ENCODE measurements at places on chromosomes 2 and 18. TPM values are rescaled to one million over a fixed set of nuclear protein-coding genes. Genes with fewer than 3 reads are reported as not detected.

LRP1B gene
- not detected for total RNA-seq

TMEM17 gene
- total RNA-seq: 0.84 TPM

SP100 gene
- 84.4 TPM for total RNA-seq

IKZF2 gene
- total RNA-seq: 10.0 TPM

- peaks cover 6% of the 10 kb centered on the region for H3K36me3 ChIP-seq
- no peaks in the 10 kb centered on the region for H3K4me1 ChIP-seq
- H3K4me3 ChIP-seq: no peak overlapping the region
- no peak overlapping the region for H3K27ac ChIP-seq
Measured at GRCh38 chr2:36589230-36589630, 8.7 kb downstream of the FEZ2 start.

GRCh38 chr2:73268830-73269685 lies 15.2 kb downstream of the FBXO41 start:
- H3K36me3 ChIP-seq: no peaks in the 10 kb centered on the region
- no peak overlapping the region for H3K4me3 ChIP-seq
- H3K27me3 ChIP-seq: no peaks in the 10 kb centered on the region
- H3K4me1 ChIP-seq: peaks cover 11% of the 10 kb centered on the region

- H3K27ac ChIP-seq: no peak overlapping the region
- no peaks in the 10 kb centered on the region for H3K4me1 ChIP-seq
- no peaks in the 10 kb centered on the region for H3K36me3 ChIP-seq
- H3K27me3 ChIP-seq: no peaks in the 10 kb centered on the region
Measured at GRCh38 chr2:18066066-18066465, 187.6 kb downstream of the KCNS3 start.

DNA sequence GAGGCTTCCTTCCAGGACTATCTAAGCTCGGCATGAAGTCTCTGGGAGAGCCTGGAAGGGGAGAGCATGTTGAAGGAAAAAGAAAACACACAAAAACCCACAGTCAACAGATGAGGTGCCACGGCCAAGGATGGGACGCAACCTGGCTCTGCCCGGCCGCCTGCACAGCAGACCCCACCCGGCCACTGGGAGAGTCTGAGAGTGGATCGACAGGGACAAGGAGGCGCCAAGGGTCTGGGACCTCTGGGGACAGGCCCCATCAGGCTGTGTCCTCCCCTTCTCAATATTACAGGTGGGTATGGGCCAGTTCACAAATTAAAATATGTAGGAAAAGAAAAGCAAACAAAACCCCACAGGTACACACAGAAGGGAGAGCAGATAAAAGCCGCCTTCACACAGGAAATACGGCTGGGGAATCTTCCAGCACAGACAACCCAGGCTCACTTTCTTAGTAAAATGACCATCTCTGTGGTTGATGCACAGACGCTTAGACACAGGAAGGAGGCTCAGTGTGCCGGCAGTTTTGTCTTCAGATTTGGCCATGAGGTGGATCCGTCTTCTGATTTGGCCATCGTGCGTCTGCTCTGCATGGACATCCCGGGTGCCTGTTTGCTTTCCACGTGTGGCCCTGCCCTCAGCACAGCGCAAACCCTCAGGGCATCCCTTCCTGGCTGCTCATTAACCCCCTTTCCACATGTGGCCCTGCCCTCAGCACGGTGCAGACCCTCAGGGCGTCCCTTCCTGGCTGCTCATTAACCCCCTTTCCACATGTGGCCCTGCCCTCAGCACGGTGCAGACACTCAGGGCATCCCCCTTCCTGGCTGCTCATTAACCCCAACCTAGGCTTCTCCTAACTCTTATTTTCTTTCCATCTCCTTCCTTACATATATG lies 138.4 kb downstream of the EIPR1 start:
- DNase-seq: no peak
- no peaks in the 10 kb centered on the region for H3K36me3 ChIP-seq
- peaks cover 48% of the 10 kb centered on the region for H3K4me1 ChIP-seq
- no peak overlapping the region for H3K27ac ChIP-seq
- H3K27me3 ChIP-seq: no peaks in the 10 kb centered on the region

DNA sequence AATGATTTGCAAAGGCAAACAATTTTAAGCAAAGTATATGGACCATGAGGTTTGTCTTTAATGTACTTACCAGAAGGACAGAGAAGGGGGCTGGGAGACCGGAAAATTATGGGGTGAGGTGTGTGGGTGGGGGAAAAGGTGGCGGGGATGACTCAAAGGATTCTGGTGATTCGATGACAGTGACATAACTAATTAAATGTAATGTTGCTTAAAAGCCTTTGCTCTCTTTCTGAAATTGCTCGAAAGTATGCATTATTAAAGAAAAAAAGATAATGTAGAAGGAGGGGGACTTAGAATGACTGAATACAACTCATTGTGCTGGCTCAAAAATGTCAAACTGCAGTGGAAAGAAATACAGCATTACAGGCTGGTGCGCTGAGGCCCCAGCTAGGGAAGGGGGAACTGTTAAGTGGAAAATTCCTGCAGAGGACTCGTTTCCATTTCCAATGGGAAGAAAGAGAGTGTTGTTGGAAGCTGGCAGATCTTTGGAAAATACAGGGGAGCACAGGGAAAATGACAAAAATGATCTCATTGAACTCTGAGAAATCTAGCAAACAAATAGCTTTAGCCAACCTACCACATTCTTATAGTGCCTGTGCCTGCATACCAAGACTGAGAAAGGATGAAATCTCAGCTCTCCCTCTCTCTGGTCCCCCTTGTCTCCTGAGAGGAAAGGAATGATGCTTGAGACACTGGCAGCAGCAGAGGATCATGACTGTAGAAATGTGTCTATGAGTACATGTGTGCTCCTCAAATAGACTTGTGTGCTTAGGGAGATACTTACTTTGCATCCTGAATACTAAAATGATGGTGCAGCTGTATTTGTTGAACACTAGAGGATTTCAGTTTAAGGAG lies 632.4 kb downstream of the NYAP2 start:
- no peaks in the 10 kb centered on the region for H3K36me3 ChIP-seq
- peaks cover 4% of the 10 kb centered on the region for H3K27me3 ChIP-seq
- H3K4me3 ChIP-seq: no peak overlapping the region
- H3K27ac ChIP-seq: no peak overlapping the region
- H3K4me1 ChIP-seq: no peaks in the 10 kb centered on the region

GRCh38 chr2:26712486-26713465 lies 20.3 kb downstream of the KCNK3 start:
- no peaks in the 10 kb centered on the region for H3K36me3 ChIP-seq
- DNase-seq: no peak
- no peak overlapping the region for H3K27ac ChIP-seq
- H3K27me3 ChIP-seq: no peaks in the 10 kb centered on the region

DNA sequence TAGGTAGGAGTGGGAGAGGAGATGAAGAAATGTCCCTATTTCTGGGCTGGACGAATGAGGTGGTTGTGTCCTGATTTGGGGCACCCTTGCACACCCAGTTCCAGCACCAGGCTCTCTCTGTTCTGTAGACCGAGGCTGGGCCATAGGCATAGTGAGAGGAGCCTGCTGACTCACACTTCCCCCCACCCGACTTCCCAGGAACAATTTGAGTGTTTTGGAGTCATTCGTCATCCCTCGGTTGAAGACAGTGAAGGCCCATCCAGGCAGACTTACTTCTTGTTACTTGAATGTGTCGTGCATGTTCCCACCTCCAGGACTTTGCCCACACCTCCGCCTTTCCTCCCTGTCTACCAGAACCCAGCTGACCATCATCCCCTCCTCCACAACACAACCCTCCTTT lies 179.1 kb downstream of the HAUS1 start:
- no peak overlapping the region for H3K27ac ChIP-seq
- no peak overlapping the region for H3K4me3 ChIP-seq
- no peaks in the 10 kb centered on the region for H3K36me3 ChIP-seq

- DNase-seq: no peak
- H3K4me3 ChIP-seq: no peak overlapping the region
- no peaks in the 10 kb centered on the region for H3K36me3 ChIP-seq
- no peak overlapping the region for H3K27ac ChIP-seq
- H3K4me1 ChIP-seq: no peaks in the 10 kb centered on the region
- no peaks in the 10 kb centered on the region for H3K27me3 ChIP-seq
Measured at GRCh38 chr2:181356526-181357130, 100.6 kb upstream of the ITGA4 start.

GRCh38 chr2:60771508-60771907 lies 15.4 kb downstream of the PAPOLG start:
- H3K27ac ChIP-seq: no peak overlapping the region
- no peaks in the 10 kb centered on the region for H3K27me3 ChIP-seq
- H3K4me3 ChIP-seq: no peak overlapping the region
- H3K4me1 ChIP-seq: no peaks in the 10 kb centered on the region
- H3K36me3 ChIP-seq: peaks cover 30% of the 10 kb centered on the region

- H3K27me3 ChIP-seq: no peaks in the 10 kb centered on the region
- H3K36me3 ChIP-seq: no peaks in the 10 kb centered on the region
- peak; percentile 52 for DNase-seq
- no peak overlapping the region for H3K27ac ChIP-seq
Measured at GRCh38 chr2:102753563-102754159, 8.2 kb upstream of the TMEM182 start.

DNA sequence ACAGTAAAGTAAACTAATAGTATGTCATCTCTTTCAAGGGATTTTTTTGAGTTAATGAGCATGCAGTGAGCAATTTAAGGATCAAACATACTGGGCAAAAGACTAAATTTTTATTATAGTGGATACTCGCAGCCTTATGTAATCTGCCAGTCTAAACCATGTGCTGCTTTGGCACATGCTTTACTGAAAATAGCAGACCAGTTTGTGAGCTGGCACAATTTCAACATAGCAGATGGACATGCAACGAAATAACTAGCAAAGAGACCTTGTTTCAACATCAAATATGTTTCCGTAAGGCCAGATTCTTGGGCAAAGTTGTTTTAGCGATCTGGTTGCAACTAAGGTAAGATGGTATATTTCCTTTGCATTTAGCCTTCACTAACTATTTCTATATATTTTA lies 807.3 kb downstream of the NR4A2 start:
- H3K36me3 ChIP-seq: no peaks in the 10 kb centered on the region
- H3K4me1 ChIP-seq: no peaks in the 10 kb centered on the region
- H3K27ac ChIP-seq: no peak overlapping the region

DNA sequence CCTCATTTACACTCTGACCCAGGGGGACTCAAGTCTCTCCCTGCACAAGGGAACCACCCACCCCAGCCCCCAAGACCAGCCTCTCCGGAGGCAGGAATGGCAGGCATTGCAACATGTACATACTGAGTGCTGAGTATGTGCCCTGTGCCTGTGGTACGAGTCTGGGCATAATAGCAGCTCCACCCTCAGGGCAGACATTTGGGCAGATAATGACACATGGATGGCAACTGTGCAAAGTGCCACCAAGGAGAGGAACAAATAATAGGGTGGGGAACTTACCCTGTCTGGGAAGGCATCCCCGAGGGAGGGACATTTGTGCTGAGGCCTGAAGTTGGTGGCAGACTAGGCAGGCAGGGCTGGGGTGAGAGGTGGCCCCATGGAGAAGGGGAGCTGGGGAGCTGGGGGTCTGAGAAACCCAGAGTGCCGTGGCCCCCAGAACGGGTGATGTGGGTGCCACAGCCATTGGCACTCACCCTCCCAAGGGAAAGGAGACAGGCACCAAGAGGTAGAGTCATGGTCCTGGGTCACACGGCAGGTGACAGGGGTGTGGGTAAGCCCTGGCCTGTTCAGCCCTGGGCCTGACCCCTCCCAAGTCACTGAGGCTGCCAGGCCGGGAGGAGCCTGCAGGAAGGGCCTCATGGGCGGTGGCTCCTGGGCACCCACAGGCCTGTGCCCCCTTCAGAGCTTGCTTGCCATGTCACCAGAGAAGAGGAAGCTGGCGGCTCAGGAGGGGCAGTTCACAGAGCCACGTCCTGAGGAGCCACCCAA lies 15.7 kb upstream of the GPR17 start:
- no peak for DNase-seq
- no peaks in the 10 kb centered on the region for H3K27me3 ChIP-seq
- no peaks in the 10 kb centered on the region for H3K36me3 ChIP-seq
- peaks cover 14% of the 10 kb centered on the region for H3K4me1 ChIP-seq

GRCh38 chr2:142270291-142270690 lies 139.5 kb upstream of the LRP1B start:
- no peak overlapping the region for H3K27ac ChIP-seq
- H3K4me1 ChIP-seq: no peaks in the 10 kb centered on the region
- DNase-seq: no peak
- H3K4me3 ChIP-seq: no peak overlapping the region
- H3K27me3 ChIP-seq: no peaks in the 10 kb centered on the region

DNA sequence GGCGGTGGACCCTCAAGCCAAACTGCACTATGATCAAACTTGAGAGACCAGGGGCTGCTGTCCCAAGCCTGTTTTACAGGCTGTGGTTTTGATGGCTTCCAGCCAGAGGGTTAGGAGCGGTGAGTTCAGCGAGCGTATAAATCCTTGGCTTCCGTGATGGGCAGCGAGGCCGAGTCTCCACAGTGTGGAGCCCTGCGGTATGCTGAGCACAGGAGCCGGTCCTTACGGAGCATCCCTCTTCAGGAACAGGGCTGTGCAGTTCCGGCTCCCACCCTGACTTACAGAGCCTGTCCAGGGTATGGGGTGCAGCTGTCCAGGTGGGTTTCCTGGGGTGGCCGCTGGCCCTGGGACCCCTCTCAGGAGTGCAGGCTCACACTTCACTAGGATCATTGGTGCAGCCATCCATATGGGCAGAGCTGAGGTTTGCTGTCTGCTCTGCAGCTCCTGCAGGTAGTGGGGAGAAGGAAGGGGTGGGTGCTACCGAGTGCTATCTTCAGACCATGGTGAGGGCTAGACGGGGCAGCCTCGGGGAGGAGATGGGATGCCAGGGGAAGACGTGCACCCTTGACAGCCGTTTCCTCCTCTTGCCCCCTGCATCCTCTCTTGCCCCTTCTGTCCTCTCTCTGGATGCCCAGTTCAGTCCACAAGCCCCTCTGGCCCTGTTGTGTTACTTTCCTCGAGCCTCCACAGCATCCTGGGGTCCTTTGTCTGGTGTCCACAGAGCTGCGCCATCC lies 104.3 kb downstream of the FAM210A start:
- no peaks in the 10 kb centered on the region for H3K4me1 ChIP-seq
- no peaks in the 10 kb centered on the region for H3K36me3 ChIP-seq
- no peaks in the 10 kb centered on the region for H3K27me3 ChIP-seq

- H3K4me3 ChIP-seq: no peak overlapping the region
- no peaks in the 10 kb centered on the region for H3K36me3 ChIP-seq
- peaks cover 26% of the 10 kb centered on the region for H3K27me3 ChIP-seq
- no peak for DNase-seq
- H3K4me1 ChIP-seq: no peaks in the 10 kb centered on the region
Measured at GRCh38 chr2:216636551-216637450, 3.6 kb downstream of the IGFBP2 start.

DNA sequence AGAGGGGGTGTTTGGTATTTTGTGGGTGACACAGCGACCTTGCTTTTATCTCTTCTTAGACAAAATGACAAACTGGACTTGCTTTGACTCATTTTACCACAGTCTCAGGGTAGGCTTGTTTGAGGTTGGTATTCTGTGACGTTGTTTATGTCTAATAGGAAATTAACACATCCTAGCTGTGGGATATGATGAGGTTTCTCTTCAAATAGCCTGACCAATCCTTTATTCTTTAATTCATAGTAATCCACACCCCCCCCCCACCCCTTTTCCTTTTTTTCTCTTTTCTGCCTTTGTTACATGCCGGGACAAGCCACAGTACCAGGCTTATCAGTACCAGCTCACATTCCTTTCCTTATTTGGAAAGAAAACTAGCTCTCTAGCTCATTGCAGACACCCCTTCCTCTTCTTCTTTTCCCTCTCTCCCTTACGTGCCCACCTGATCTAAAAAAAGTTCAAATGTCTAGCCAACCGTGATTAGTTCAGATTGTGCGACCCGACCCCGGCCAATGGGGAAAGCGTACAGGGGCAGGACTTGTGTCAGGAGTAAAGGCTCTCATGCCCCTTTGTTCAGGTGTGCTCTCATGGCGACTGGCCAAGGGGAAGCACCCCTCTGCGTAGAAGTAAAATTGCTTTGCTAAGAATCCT lies 52.2 kb upstream of the PTPRM start:
- no peaks in the 10 kb centered on the region for H3K4me1 ChIP-seq
- no peak for DNase-seq
- H3K4me3 ChIP-seq: no peak overlapping the region
- no peaks in the 10 kb centered on the region for H3K27me3 ChIP-seq

Data from CD8-positive, alpha-beta memory T cell (primary cell).